A673 (cell line): ENCODE measurements at places on chromosomes 7 and 10.

DNA sequence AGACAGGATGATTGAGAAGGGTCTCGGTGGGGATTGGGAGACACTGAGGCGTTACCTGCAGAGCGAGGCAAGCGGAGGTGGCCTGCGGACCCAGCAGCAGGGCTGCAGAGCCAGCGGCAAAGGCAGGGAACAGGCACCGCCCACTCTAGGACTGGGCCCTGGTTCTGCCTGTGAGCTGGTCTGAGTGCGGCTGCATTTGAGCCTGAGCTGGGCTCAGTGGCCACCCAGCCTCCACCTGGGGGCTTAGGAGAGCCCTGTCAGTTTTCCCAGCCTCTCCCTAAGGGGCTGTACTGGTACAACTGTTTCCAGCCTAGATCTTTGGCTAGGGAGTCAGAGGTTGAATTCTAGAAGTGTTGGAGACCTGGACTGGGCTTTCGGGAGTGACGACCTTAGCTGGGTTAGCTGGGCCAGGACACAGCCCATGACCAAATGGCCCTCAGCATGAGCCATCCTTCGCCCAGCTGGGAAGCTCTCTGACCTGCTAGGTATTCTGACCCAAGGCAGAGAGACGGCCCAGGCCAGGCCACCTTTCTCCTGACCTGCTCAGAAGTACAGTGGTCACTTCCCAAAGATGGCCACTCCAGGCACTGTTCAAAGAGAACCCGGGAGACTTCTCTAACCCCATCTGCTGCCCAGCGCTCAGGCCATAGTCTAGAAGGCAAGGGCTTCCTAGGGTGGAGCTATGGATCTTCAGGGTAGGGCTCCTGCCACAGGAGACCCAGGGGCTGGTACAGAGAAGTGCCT lies 64.9 kb downstream of the PAX2 start:
- DNase-seq, result no peak

GRCh38 chr10:78781251-78781913 lies 287.4 kb upstream of the ZMIZ1 start:
- peak; percentile 45 for DNase-seq

DNA sequence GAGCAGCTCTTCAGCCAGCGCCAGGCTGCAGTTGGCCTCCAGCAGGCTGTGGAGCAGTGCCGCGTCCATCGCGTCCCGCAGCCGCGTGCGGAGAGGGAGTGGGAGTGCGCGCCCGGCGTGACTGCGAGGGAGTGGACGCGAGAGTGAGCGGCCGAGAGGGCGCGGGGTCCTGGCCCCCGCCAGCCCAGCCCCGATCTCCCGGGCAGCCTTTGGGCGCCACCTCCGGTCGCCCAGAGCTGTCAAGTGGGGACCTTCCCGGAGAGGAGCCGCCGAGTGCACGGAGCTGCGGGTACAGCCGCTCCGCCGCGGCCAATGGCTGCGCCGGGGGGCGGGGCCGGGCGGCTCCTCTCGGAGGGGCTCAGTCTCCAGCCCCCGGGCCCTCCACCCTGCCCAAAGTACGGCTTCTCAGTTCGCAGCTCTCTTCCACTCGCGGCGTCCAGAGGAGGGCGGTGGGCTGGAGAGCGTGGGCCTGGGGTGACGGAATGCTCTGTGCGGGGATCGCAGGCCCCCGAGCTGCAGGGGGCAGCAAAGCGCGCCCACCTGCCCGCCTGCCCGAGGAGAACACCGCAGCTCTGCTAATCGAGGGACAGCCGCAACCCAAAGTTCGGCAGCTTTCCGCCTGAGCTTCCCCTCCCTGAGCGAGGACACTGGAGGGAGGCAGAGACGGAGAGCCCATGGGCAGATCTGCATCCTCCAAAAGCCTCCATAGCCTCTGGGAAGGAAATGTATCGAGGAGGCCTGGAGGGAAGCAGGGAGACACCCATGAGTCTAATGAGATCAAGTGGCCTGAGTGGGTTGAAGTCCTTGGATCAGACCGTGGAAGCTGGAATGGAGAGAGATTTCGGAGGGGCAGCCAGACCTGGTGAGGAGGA lies at the start of gene CRHR2:
Gene CRHR2, minus strand, starts transcription at position 245 of the 872 bp plus-strand sequence. Its CDS starts 176 bp downstream, at position 69.
- peak; percentile 10 for DNase-seq

DNA sequence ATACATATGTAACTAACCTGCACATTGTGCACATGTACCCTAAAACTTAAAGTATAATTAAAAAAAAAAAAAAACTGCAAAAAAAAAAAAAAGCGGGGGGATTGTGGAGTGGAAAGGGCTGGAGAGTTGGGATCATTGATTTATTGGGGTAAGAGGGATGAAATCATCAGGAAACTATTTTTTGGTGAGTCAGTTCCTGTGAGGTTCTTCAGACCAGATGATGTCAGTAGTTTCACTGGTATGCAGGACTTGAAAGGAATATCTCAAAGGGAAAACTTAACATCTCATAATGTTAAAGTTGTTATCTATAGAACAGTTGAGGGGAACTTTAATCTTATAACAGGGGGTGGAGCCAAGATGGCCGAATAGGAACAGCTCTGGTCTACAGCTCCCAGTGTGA lies 32.6 kb upstream of the TECTB start:
- DNase-seq, result peak; percentile 8

GRCh38 chr7:55032069-55032699 lies 13.4 kb downstream of the EGFR start:
- DNase-seq, result no peak

GRCh38 chr10:80487791-80488538 lies 33.9 kb downstream of the TSPAN14 start:
- DNase-seq, result no peak

GRCh38 chr7:81871606-81872265 lies 101.9 kb upstream of the HGF start:
- DNase-seq, result peak; percentile 43

GRCh38 chr7:129231666-129232065 lies 6.8 kb downstream of the AHCYL2 start:
- DNase-seq, result no peak

DNA sequence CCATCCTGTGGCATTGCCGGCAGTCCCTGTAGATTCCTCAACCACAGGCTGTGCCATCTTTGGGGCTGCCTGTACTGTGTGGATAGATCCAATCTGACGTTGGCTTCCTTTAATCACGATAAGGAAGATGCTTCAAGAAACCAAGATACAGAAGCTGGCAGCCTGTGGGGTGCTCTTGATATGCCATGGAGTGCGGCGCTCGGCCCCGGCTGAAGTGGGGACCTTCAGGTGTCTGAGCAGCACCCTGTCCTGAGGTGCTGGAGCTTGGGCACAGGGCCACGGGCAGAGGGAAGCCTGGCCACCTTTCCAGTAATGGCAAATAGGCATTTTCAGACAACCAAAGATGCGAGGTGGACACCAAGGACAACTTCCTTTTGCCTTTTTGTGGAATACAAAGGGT lies 139.5 kb downstream of the ACTR3B start:
- no peak for DNase-seq

DNA sequence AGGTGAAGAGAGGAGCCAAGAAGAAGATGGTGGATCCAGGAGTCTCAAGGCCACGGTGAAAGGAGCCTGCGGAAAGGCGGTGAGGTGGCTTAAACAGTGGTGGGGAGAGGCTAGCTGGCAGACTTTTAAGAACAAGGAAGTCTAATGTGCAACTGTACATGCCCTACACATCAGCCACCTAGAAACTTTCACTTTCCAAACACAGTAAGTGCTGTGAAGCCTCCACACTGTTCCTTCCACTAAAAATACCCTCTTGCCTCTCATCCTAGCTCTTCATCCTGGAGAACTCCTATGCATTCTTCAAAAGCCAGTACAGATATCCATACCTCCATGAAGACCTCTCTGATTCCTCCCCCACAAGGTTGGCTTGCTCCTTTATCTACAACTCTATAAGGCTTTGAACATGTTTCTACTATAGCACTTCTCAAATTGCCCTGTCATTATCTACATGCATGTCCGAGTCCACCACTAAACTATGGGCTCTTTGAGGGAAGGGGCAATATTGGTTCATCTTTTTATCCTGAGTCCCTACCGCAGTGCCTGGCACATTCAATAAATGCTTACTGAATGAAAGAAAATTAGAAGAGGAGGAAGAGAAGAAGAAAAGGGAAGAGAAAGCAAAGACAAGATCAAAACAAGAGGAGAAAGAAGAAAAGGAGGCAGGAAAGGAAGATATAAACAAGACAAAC lies 54.2 kb downstream of the DNAJC12 start:
- no peak for DNase-seq

GRCh38 chr10:35346248-35346647 lies 9.9 kb downstream of the CCNY start:
- DNase-seq, result no peak

DNA sequence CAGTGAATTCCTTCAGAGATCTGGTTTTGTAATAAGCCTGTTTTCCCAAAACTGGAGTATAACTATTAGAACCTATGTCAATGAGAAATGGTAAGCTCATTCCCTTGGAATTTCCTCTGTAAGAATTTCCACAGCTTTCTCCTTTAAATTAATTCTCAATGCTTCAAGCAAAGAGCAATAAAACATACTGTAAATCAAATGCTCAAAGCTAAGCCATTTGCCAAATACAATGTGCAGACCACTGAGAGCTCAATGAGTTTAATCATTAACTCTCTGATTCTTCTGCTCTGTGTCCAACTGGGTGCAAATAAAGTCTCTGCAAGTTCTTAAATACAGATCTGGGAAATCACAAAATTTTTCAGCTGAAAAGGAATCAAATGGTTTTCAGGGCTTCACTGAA lies 227.6 kb upstream of the IMMP2L start:
- DNase-seq, result peak; percentile 4

- no peak for DNase-seq
Measured at GRCh38 chr10:50796693-50797092, 57.0 kb downstream of the ASAH2B start.

DNA sequence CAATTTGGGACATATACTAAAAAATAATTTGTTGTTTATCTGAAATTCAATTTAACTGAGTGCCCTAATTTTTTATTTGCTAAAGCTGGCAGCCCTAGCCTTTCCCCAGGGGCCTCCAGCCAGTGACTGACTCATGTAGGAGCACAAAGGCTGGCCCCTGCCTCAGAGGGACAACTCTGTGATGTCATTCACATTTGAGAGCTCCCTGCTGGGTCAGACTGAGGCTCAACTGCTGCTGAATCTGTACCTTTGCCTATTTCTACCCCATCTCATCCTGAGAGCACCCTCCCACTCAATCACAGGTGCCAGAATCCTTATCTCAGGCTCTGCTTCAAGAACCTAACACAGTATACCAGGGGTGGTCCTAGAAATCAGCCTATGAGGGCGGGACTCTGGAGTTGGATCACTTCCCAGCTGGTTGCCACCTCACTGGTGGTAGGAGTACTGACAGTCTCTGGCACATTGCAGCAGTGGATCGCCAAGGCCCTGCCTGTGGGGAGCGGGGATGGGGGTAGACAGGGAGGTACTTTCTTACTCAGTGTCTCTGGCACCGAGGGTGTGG lies 11.6 kb downstream of the GCK start:
- peak; percentile 61 for DNase-seq

DNA sequence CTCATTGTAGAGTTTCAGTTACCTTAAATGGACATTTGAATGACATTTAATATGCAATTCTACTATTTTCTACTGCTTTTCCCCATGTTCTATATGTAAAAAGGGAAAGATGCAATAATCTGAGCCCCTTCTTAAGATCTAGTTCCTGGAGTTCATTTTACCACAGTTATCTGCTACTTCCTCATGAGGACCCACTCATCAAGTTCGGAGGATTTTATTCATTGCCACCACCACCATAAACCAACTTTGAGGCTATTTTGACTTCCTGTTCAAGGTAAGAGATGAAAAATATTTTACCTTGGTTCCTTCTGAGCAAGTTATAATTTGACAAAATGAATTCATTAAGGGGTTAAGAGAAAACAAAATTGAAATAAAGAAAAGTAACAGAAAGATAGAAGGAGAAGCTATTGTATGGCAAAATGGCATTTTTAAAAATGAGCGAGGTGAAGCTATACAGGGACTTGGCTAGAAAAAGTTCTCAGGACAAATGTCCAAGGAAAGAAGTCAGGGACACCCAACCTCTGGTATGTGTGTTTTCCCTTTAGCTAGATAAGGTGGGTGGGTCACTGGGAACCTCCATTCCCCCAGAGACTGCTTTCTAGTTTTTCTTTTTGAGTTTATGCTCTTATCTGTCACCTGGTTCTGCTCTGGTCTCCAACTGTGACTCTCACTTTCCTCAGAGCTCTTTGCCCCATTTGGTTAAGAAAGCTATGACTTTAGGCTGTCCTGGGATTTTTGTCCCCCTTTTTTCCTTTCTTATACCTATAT lies 14.9 kb upstream of the FAM3C start:
- DNase-seq, result no peak

DNA sequence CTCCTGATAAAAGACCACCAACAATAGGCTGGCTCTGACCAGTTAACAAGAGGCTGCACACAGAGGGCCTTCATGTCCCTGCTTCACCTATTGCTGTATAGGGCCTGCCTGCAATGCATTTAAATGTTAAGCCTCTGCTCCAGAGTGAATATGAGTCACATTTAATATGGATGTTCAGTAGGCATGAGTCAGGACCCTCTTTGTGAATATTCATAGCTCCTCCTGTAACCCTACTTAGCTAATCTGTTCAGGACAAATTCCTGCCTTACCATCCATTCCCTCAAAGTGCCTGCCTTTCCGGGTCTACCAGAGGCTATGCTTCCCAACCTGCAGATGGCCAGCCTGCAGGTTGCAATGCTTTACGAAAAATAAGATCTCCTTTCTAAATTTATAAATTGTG lies 32.5 kb downstream of the ARHGAP22 start:
- peak; percentile 34 for DNase-seq

DNA sequence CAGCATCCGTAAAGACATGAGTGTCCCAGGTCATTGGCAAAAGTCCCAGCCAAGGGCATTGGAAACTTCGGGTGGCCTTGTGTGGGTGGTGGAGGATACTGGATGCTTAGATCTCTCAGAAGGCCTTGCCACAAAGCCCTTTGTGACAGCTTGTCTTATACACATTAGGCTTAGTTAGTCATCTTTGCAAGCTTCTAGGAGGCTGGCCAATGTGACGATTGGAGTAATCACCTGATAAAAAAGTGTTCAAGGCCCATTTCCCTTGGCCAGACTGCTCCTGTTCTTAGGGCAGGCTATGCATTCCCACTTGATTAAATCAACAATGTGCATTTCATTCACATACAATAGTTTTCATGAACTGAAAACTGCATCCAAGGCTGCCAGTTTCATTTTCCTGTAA lies 26.9 kb downstream of the NPS start:
- no peak for DNase-seq

DNA sequence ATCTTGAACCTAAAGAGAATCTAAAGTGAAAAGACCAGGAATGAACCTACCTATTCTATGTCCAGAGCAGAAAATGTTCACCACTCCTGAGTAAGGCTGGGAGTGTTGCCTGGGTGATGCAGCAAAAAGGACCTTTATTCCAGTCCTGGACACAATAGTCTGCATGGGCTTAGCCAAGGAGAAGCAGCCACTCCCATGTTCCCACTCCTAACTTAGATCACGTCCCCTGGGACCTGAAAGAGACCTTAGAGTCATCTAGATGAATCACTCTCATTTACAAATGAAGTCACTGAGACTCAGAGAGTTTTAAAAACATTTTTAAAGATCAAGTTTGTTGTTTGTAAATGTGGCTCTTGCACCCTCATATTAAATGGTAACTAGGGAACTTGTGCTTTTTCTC lies 763.4 kb downstream of the KCNMA1 start:
- DNase-seq, result peak; percentile 20

- DNase-seq, result no peak
Measured at GRCh38 chr10:121099181-121099580, 248.0 kb downstream of the WDR11 start.

GRCh38 chr7:139297795-139298194 lies 43.3 kb upstream of the FMC1 start:
- DNase-seq, result no peak
